ENCODE measurements at places on chromosomes 5 and 9.

DNA sequence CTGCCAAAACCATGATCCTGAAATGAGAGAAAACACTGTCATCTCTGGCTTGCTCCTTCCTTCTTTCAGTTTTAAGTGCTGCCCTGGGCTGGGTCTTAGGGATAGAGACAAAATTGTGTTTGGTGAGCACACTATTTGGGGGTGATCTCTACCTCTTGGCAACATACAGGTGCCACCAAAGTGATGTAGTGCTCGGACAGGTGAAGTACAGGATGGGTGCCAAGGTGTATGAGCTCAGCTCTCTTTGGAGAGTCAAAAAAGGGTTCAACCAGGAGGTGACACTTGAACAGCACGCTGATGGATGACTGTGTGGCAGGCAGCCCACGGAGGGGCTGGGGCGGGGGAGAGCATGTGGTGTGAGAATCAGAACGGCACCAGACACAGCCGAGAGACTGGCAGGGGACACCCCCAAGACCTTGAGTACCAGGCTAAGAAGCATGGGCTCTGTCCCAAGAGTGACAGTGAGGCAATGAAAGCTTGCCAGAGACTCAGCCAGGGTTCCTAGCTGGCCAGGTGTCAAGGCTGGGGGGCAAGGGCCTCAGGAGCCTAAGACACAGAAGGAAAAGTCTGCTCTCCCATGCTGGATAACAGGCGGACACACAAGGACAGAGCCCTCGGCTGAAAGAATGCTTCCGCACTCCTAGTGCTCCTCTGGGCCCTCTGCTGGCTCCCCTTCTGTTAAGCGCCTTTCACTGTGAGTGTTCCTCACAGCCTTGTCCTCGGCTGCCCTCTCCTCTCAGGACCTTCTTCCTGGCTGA lies 2.5 kb downstream of the NHP2 start:
- DNase-seq: no peak

DNA sequence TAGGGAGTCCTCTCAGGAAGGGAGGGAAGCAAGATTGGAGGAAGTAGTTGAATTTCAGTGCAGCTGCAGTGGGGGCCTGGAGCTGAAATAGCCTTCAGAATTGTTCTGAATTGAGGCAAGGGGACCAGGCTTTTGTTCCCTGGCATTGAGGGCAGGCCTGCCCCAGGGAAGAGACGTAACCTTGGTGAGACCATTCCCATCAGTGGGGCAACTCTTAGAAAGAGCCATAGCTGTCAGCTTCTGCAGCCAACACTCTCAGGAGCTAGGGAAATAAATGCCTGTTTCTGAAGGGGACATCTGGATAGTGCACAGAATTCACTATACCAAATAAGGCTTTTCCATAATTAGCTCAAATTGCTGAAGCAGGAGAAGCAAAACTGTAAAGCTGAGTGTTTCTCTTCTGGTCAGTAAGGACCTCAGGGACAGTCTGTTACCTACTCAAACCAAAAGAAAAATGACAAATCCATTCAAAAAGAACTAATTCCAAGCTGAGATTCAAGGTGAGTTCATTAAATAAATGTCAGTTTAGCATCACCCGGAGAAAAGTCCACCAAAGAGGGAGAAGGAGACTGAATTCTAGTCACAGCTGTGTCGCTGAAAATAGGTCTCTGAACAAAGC lies 44.0 kb downstream of the LYRM7 start:
- DNase-seq: no peak

DNA sequence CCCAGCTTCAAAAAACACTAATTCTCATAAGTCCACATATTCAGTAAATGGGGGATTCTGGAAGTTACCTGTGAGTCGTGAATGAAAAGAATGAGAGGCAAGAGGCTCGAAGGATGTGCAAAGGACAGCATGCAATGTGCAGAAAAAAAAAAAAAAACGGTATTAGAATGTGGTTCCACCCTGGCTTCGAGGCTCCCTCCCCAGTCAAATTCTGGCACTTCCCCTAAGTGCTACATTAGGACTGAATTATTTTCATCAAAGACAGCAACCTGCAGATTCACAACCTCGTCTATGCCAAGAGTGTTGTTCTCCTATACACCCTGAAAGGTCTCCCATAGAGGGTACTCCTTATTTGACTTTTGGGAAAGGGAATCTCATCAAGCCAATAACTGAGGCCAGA lies 16.5 kb downstream of the CAPSL start:
- DNase-seq: no peak

DNA sequence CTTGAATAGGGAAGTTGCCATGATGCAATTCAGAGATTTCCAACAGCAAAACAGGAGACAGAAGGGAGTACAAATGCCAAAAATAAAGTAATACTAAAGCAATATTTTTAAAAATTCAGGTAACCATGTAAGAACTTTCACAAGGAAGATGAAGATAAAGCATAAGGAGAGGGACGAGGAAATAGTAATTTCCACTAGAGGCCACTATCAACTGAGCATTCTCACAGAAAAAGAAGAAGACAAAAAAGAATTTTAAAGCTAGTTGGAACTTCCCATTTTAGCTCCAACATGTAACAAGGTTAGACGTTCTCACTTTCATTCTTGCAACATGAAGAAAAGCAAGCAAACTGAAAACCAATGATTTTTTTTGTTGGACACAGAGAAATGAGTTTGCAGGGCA lies 779.9 kb upstream of the CDH6 start:
- DNase-seq: no peak

DNA sequence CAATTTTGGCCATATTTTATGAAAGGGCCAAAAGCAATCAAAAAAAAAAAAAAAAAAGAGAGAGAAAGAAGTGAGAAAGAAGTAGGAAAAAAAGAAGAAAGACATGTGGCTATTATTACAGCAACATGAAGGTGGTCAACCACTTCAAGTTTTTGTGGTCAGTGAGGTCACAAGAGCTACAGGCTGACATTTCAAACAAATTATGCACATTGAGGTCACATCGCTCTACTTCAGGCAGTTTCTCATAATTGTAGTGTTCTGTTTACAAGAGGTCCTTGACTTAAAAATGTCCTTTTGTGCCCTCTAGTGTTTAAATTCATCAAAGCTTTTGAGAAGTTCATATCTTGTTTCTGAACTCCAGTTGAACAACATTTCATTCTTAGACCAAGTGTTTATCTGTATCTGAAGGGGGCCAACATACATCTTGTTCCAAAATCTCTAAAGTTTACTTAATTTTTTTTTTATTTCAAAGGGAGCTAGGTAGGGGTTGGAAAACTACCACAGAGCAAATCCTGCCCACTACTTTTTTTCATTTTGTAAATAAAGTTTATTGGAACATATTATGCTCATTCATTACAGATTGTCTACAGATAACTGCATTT lies 513.1 kb downstream of the PDE4D start:
- peak; percentile 79 for DNase-seq

GRCh38 chr5:13992795-13993194 lies 48.3 kb upstream of the DNAH5 start:
- DNase-seq: no peak

GRCh38 chr9:87569008-87569509 lies 71.4 kb downstream of the DAPK1 start:
- no peak for DNase-seq

- no peak for DNase-seq
Measured at GRCh38 chr9:6655036-6655435, 9.5 kb upstream of the GLDC start.

GRCh38 chr9:10999646-11000045 lies 386.8 kb upstream of the PTPRD start:
- no peak for DNase-seq

- no peak for DNase-seq
Measured at GRCh38 chr5:37754976-37755375, 84.9 kb downstream of the GDNF start.

- peak; percentile 77 for DNase-seq
Measured at GRCh38 chr9:125558453-125559092, 148.4 kb downstream of the MAPKAP1 start.

Data from AG10803 (cell line).